NCI-H187 treated with DMSO at 0.1 percent for 48 hours (cell line): ENCODE measurements at places on chromosomes 1 and 21.

GRCh38 chr1:60960891-60961461 lies 121.4 kb upstream of the NFIA start:
- no peak for DNase-seq

DNA sequence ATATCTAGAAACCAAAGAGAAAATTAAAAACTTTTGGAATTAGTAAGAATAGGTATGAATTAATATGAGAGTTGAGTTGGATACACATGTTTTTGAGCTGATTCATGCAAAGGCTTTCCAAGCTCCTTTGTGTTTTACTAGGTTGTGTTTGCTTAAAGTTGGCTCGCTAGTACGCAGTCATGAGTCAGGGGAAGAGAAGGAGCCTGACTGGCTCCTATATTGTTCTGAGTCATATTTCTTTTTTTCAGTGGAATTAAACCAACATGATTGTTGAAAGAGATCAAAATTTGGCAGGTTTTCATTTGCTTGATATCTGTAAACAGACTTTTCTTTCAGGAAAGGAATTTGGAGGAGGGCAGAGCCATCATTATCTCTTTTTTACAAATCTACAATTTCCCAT lies 66.7 kb downstream of the MAGI3 start:
- DNase-seq, result no peak

- DNase-seq, result no peak
These were observed 45.4 kb upstream of the ATP1B1 start for GRCh38 chr1:169060919-169061639.

GRCh38 chr1:155171836-155172731 lies 1.0 kb downstream of the KRTCAP2 start:
- DNase-seq, result no peak

- no peak for DNase-seq
These were observed 65.5 kb downstream of the LTN1 start for GRCh38 chr21:28927130-28927529.

DNA sequence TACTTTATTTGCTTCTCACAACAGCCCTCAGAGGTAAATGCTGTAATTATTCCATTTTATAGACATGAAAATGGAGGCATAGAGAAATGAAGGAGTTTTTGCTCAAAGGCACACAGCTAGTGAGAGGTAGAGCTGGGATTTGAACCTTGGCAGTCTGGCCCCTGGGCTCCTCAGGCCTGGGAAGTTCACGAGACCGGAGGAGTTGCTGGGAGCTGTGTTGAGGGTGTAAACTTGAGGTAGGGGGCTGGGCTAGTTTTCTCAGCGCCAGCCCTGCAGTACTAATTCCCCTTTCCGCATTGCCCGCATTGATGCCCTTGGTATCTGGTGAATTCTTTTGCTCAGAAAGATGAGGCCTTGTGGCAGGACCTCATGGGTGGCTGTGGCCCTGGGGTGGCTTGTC lies 73.3 kb downstream of the PTPRU start:
- no peak for DNase-seq

DNA sequence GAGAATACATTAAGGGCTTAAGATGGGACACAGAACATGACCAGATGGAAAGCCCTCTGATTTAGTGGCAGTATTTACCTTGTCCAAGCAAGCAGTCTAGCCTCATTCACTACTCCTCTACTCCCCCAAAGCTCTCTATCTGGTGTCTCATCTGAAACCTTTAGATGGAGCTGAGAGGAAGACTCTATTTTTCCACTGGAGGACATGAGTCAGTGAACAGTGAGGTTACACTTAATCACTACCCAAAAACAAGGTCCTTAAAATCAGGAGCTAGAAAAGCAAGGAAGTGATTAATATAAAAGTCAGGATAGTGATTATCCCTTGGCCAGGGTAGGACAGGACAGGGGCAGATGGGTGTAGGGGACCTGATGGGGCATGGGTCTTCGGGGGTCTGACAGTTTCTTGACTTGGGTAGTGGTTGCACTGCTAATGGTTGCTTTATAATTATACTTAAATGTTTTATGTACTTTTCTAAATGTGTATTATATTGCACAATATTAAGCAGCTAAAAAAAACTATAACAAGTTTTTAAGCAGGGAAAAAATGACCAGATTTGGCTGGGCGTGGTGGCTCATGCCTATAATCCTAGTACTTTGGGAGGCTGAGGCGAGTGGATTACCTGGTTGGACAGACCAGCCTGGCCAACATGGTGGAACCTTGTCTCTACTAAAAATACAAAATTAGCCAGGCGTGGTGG lies 3.0 kb downstream of the PTPN22 start:
- no peak for DNase-seq

DNA sequence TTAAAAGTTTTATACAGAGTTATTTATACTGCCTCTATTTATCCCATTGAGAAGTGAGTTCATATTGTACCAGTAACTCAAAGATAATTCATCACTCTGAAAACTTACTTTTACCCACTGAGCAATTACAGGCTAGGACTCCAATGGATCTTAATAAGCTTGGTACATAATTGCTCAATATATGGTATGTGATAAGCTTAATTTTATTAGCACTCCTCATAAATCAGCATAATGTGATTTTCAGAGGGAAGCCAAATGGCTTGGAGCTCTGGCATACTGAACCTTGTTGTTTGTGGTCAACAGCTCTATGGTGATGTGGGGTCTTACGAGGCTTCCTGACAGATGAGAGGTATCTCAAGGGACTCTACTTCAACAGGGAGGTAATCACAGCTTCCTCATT lies 26.3 kb downstream of the ADAM30 start:
- DNase-seq, result no peak

- no peak for DNase-seq
These were observed 181.3 kb downstream of the ZNF281 start for GRCh38 chr1:200228486-200228885.

- no peak for DNase-seq
These were observed 241.8 kb downstream of the TRABD2B start for GRCh38 chr1:47755101-47755990.

DNA sequence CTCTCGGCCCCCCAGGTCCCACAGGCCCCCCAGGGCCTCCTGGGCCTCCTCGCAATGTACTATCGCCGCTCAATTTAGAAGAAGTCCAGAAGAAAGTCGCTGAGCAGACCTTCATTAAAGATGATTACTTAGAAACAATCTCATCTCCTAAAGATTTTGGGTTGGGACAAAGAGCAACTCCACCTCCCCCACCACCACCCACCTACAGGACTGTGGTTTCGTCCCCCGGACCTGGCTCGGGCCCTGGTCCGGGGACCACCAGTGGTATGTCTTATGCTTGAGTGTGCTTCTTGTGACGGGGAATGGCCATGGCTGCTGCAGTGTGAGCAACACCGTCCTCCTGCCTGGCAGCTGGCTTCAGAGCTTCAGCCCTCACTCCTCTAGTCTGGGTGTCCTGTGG lies 70.2 kb upstream of the DYNLT5 start:
- DNase-seq, result no peak

DNA sequence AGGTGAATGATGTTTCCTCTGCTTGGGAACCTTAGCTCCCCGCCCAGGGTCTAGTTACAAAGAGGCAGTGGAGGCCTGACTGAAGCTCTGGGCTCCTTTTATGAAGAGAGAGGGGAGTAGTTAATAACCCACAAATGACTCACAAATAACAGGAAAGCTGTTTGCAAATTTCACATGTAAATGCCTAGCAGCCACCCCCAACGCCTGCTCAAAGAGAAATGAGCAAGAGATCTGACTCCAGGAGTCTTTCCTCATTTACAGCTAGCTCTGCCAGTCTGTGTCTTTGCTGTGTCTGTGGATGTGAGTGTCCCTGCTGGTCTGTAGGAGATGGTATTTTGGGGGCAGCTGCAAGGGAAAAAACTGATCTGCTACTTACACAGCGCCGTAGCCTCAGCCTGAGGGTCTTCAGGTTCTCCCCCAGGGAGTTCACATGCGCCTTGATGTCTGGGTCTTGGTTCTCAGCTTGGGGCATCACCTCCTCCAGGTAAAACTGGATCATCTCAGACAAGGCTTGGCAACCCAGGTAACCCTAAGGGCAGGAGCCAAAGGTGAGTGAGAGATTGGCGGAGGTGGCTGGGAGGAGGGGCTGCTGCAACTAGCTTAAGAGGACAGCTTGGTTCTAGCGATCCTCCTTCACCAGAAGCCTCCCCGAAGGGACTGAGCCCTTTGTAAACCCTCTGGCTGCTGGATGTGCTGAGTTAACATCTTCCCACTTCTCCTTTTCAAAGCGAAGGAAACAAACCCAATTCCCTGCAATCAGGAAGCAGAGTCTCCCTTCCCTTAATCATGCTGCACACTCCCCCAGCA lies at the start of gene IL19:
Gene IL19, plus strand, starts transcription at position 243 of the 807 bp plus-strand sequence. CDS start 65,890 bp downstream, outside the sequence.
- DNase-seq, result no peak

GRCh38 chr1:3497521-3497920 lies 43.1 kb downstream of the ARHGEF16 start:
- DNase-seq, result no peak

DNA sequence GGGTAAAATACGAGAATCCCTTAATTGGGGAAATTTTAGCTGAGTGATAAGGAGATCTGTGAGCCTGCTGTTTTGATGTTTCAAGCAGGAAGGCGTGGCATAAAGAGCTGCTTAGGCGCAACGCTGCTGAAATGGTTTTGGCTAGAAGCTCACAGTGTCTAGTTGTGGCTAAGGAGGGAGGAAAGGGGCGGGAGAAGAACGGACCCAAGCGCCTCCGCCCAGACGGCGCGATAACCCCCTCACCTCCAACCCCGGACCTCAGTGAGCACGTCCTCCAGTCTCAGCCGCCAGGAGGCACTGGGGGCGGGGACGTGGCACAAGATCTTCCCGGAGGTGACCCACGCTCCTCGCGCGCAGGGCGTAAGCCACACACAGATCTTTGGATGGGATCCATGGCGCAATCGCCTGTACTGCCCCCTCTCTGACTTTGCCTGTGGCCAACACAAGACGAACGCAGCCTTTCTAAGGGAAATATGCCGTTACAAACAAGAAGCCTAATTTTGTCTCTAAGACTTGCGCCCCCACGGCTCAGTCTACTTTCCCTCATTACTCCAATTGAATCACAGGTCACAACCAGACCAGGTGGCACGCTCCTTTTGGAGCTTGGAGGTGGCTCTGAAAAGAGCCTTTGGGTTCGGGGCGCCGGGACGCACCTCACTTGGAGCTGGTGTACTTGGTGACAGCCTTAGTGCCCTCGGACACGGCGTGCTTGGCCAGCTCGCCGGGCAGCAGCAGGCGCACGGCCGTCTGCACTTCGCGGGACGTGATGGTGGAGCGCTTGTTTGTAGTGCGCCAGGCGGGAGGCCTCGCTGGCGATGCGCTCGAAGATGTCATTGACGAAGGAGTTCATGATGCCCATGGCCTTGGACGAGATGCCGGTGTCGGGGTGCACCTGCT lies 23.4 kb upstream of the RNF187 start:
- DNase-seq, result no peak

GRCh38 chr21:38664841-38665240 lies 140.9 kb upstream of the ETS2 start:
- no peak for DNase-seq

GRCh38 chr1:232150770-232151548 lies 479.0 kb downstream of the SIPA1L2 start:
- no peak for DNase-seq

DNA sequence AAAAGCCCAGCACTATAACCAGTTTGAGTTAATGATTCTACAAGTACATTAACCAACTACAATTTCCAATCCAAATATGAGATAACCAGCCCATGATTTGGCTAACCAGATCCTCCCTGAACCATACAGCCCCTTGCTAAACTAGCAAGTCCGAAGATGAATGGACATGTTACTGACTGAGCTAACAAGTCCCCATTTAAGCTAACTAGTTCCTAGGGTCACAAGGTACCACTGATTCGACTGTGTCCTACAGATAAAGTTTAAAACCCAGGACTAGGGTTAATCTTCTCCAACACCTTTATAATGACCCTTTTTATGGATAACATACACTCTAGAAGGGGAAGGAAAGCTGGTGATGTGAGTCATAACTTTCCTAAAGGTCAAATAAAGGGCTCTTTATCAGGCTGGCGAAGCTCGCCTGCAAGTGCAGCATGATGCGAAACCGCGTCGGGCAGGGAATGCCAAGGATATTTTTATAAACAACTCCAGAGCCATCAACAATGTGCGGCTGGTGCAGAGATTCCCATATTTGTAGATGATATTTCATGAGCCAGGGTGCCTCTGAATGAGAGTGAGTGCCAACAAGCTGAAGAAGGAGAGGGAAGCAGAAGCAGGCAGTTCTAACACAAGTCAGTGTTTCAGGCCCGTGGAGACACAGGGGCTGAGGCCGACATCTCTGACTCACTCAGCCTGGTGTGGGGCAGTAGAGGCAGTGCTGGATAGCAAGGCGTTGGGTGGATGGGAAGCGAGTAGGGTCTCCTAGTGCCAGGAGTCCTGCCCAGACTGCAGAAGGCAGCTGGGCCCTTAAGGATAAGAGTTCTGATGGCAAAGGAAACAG lies 75.6 kb upstream of the ROR1 start:
- no peak for DNase-seq

GRCh38 chr1:22329148-22329515 lies 122.5 kb upstream of the ZBTB40 start:
- no peak for DNase-seq

GRCh38 chr1:25460020-25460419 lies 29.3 kb downstream of the MACO1 start:
- DNase-seq, result no peak

GRCh38 chr1:174022080-174022975 lies at the start of gene RC3H1:
Gene RC3H1, minus strand, starts transcription at chr1:174022357. Its CDS starts 29,372 bp downstream, at chr1:173992985.
- peak; percentile 69 for DNase-seq

DNA sequence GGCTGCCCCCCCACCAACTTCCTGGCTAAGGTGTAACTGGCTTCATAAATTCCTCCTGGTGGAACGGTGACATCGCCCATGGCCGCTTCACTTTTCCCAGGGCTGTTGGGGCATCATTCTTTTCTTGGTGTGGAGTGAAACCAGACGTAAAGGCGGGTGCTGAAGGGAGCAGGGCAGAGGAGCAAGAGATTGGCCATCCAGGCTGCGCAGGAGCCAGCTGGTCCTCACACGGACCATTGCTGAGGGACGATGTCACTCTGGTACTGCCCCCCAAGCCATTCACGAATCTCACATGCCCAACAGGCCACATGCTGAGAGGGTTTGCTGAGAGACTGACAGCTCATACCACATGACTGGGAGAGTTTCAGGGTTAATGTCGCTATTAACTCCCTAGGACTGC lies 10.5 kb upstream of the PKP1 start:
- DNase-seq, result no peak

GRCh38 chr1:75742047-75742625 lies 17.6 kb downstream of the ACADM start:
- no peak for DNase-seq
